ENCODE measurements at places on chromosomes 5 and 9.

DNA sequence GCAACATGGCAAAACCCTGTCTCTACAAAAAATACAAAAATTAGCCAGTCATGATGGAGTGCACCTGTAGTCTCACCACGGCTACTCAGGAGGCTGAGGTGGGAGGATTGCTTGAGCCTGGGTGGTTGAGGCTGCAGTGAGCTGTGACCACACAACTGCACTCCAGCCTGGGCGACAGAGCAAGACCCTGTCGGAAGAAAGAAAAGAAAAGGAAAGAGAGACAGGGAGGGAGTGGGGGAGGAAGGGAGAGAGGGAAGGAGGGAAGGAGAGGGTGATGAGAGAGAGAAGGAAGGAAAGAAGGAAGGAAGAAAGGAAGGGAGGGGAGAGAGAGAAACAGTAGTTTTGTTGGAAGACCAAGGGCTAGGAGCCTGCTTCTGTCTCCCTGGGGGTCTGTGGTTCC lies 142.4 kb downstream of the C9orf50 start:
- DNase-seq, result no peak

DNA sequence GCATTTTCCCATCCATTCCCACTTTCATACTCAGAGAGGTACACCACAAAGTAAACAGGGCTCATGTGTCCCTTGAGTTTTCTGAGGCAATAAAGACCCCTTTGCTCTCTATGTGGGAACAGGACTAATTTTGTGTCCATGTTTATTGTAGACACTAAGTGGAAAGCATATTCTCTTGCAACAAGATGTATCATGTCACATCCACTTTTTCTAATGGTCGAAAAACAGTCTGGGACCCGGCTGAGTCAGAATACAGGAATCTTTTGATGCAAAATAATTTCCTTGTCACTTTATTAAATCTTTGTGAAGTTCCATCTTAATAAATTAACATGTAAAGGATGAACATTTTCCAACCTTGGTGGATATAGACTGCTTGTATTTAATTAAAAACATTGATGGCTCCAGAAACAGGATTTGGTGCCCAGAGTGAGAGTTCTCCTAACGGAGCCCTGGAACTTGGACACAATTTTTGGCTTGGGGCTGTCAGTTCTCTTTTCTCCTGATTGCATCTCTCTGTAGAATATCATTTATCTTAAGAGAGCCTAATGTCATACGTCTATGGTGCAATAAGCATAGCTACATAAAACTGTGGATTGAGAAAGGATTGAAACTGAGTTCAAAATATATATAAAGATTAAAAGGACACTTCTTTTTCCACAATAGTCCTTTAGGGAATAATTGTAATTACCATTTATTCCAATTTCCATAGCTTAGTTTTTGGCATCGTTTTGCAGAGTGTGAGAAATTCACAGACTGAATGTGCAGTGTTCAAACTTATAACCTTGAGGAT lies 1116.7 kb upstream of the SEMA6A start:
- DNase-seq, result no peak

GRCh38 chr9:84924266-84924665 lies 254.7 kb downstream of the NTRK2 start:
- DNase-seq, result no peak

GRCh38 chr5:116529615-116530014 lies 45.0 kb downstream of the SEMA6A start:
- DNase-seq, result no peak

DNA sequence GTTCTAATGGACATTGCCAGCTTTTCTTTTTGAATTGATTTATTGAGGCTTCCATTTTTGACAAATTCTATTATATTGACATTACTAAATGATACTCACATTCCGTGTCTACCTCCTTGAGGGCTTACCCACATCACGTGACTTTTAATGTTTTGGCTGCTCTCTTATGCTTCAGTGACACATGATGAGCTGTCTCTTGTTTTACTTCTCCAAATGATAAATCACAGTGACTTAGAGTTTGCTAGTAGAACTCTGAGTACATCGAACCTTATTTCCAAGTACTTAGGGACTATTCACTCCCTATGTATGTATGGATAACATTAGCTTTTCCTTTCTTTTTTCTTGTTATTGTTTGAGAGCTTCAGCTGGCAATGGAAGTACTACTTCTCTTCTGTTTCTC lies 169.8 kb upstream of the KCNN2 start:
- no peak for DNase-seq

DNA sequence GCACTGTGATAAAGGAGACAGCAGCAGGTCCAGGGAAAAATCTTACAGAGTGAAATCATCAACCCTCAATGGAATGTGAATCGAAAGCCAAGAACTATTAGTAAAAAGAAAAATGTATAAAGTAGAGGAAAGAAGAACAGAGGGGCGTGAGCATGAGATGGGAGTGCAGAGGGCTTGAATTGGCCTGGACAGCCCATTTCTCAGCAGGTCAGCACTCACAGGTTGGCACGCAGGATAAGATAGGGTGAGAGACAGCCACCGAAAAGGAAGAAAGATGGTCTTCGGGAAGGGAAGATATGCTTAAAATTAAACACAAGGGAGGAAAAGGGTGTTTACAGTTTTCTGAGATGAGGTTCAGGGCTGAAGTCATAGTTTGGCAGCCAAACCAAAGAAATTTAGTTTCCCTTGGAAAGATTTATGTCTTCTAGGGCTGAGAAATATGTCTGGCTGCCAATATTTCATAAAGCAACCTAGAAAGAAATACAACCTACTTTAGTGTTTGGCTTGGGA lies 524.7 kb downstream of the SPATA31D1 start:
- DNase-seq, result no peak

DNA sequence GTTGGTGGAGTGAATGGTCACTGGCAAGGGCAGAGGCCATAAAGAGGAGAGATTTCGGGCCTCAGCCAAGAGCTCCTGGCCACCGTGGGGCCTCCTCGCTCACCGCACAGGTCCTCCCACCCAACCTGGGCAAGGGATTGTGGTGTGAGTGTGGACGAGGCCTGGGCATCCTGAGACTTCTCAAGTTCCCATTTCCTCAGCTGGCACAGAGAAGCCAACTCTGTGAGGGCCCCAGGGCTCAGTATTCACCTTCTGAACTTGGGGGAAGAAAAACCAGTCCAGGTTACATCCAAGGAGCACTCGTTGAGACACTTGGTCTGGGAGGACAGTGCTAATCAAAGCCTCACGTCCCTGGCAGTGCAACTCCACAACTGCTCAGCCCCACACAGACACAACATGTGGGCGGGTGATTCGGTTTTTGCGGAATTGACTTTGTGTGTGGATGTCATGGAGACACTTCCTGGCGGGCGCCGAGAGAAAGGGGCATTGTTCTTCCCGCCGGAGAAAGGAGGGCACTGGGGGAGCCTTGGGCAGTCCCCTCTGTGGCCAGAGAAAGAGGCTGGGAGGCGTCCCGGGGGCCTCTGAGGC lies 28.5 kb upstream of the NKD2 start:
- DNase-seq, result no peak

DNA sequence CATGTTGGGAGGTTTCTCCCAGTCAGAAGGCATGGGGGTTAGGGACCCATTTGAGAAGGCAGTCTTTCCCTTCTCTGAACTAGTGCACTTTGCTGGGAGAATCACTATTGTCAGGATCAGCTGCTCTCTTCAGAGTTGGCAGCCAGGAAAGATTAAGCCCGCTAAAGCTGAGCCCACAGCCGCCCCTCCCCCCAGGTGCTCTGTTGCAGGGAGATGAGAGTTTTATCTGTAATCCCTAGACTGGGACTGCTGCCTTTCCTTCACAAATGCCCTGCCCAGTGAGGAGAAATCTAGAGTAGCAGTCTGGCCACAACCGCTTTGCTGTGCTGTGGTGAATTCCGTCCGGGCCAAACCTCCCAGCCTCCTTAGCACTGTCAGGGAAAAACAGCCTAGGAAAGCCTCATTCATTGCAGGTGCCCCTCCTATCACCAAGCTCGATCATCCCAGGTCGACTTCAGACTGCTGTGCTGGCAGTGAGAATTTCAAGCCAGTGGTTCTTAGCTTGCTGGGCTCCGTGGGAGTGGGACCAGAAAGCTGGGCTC lies 69.8 kb downstream of the CNTLN start:
- DNase-seq, result no peak

DNA sequence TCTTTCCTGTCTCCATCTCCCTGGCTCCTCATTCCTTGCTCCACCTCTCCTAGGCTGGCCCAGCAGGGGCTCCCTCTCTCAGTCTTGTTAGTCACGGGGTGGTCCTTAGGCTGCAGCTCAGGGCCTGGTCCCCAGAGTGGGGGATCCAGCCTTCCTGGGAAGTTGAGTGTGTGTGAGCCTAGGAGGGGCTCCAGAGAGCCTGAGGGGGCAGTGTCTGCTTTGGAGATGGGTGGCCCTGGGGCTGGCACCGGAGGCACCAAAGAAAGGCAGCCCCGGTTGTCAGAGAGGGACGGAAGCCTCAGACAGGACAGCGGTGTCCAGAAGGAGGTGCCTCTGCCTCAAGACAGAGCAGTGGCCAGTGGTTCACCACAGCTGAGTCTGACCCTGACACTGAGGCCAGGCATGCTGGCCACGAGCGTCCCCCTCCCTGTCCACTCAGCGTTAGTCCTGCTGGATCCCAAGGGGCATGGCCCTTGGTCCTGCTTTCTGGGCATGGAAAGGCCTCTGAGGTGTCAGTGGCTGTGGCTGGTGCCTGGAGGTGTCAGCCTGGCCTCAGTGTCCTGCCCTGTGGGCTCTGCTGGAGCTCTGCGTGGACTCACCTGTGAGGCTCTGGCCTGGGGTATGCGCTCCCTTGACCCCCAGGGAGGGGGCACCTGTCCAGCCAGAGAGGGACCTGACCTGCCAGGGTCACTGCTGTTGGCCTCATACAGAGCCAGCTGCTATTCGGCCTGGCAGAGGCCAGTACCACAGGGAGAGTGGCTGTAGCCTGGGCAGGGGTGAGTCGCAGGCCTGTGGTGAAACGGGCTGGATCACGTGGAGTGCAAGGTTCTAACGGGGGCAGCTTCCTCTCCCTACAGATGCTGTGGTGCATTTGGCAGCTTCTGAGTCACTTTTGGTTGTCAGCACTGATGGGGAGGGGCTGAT lies 130.6 kb downstream of the CACNA1B start:
- DNase-seq, result no peak

DNA sequence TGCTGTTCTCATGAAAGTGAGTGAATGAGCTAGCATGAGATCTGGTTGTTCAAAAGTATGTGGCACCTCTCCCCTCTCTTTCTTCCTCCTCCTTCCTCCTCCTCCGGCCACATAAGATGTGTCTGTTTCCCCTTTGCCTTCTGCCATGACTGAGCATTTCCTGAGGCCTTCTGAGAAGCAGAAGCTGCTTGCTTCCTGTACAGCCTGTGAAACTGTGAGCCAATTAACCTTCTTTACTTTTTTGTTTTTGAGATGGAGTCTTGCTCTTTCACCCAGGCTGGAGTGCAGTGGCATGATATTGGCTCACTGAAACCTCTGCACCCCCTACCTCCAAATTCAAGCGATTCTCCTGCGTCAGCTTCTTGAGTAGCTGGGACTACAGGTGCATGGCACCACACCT lies 6.1 kb downstream of the S100Z start:
- DNase-seq, result peak; percentile 26

DNA sequence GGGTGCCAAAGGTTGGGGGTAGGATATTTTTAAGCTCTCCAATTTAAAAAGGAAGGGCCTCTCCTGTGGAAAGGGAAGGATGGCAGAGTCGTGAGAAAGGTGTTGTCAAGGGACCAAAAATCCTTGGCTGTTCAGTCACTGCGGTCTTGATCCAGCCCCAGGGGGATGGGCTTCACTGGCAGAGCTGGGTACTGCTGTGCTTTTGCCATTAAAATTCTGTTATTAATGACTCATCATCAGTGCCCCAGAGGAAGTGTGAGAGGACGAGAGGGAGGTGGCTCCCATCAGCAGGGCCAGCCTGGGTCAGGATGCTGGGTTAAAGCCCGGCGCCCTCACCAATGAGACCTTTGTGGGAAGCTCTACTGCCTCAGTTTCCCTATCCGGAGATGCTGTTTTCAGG lies 16.7 kb downstream of the PCDH12 start:
- no peak for DNase-seq

DNA sequence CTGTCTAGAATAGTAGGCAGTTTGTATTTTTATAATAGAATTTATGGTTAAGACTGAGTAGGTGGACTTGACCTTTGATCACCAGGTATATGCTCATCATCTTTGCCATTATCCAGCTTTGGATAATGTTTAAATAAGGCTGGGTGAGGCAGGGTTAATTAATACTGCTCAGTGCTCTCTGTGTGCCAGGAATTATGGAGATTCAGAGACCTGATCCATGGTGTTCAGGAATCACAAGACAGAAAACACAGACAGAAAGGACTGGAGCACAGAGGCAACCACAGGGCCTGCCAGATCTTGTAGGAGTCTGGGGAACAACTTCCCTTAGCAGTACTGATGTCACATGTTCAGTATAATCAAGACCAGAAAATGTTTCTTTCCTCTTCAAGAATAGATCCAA lies 186.3 kb upstream of the ADCY2 start:
- no peak for DNase-seq

- DNase-seq, result no peak
These were observed 1.4 kb downstream of the HDHD3 start for GRCh38 chr9:113375057-113376023.

DNA sequence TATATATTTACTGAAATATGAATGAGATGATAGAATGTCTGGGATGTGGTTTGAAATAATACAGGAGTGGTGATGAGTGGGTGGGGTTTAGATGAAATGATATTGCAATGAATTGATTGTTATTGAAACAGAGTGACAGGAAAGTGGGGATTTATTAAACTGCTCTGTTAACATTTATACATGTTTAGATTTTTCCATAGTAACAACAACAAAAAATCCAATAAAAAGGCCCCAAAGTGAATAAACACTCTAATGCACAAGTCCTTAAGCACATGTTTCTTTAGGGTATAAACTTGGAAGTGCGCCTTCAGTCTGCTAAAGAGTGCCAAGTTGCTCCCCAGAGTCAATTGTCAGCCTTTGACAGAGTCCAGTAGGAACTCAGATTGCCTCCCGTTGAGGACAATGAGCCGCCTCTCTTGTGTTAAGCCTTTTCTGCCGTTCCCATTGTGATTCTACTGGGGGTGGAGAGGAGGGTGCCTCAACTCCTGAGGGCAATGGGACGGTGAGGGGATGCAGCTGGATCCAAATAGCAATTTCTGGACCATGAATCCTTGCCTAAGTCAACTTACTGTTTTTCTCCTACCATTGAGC lies 112.3 kb downstream of the SLC28A3 start:
- DNase-seq, result no peak

DNA sequence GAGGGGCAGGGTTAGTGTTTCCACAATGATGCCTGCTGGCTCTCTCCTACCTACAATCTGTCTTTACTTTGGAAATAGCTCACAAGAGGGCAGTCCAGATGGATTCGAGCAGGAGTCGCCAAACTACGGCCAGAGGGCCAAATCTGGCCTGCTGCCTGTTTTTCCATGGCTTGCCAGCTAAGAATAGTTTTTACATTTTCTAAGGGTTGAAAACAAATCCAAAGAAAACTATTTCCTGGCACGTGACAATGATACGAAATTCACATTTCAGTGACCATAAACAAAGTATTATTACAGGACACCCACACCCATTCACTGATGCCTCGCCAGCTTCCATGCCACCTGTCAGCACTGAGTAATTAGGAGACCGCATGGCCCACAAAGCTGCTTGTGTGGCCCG lies 162.9 kb upstream of the WWC1 start:
- DNase-seq, result no peak

DNA sequence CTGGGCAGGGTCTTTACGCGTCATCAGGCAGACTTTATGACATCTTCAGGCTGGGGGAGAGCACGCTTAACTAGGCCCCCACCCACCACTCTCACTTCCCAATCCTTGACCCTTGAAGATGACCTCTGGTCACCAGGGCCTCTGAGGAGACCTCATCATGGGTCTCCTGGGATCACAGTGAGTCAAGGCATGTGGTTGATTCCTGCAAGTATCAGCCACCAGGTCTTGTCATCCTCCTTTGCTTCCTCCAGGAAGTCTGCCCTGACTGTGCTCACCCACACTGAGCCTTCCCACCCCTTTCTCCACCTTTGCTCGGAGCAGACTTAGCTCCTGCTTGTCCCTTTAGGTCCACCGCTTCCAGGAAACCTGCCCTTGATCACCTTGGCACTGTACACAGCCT lies 17.3 kb downstream of the ODF2 start:
- no peak for DNase-seq
